Stimulated activated CD4-positive, alpha-beta T cell treated with anti-CD3 and anti-CD28 coated beads, Interleukin-15, amount 100 ng/mL, for 1 hour (primary cell): ENCODE measurements at places on chromosomes 4 and X.

- no peak for DNase-seq
Measured at GRCh38 chr4:100819505-100819904, 301.7 kb upstream of the EMCN start.

- no peak for DNase-seq
Measured at GRCh38 chr4:123880631-123881030, 484.0 kb downstream of the SPRY1 start.

- no peak for DNase-seq
Measured at GRCh38 chrX:24099394-24099793, 44.6 kb downstream of the EIF2S3 start.

GRCh38 chrX:101287402-101287801 lies 3.7 kb downstream of the TAF7L start:
- no peak for DNase-seq

DNA sequence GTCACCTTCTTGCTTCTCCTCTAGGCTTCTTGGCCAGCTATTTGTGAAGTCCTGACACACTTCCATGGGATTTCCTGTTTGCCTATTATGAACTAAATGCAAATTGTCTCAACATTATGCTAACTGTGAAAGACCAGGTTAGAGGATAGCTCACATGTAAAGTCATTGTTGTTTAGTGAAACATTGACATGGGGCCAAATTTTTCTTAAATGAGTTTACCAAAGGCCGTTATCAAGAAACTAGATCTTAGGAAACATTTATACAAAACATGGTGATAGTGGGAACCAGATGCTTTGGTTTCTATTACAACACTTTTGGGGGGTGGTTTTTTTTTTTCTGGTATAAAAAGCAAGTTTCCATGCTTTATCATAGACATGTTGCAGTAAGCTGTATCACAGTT lies 466.8 kb upstream of the FAM241A start:
- no peak for DNase-seq

DNA sequence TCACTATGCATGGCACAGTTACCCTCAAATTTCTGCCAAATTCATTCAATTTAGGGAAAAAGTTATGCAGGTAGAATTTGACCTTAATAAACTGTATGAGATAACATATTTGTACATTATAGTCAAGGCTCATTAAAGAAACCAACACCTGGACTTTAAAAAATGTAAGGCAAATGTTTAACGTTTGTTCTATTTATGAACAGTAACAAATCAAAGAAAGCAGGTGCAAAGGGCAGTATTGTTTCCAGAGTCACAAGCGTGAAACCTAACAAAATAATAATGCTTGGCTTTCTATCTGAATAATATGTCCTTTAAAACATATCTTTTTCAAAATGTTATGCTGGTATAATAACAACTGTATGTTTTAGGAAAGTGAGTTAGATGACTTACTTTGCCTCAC lies 41.2 kb downstream of the LIN54 start:
- no peak for DNase-seq

DNA sequence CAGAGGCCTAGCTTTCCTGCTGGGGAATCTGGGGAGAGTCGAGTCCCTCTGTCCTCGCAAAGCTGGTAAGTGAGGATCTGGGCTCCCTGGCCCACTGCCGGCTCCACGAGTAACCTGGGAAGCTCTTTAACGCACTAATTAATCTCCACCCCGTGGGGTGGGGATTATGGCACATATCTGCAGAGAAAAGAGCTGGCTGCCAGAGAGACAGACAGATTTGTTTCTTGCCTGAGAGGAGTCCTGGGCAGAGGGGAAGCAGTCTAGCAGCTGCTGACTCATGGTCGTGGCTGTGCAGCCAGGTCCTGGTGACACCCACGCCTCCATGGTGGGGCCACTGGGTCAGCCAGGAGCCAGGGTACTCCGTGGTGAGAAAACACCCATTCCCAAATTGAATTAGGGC lies 14.0 kb downstream of the SORCS2 start:
- no peak for DNase-seq

DNA sequence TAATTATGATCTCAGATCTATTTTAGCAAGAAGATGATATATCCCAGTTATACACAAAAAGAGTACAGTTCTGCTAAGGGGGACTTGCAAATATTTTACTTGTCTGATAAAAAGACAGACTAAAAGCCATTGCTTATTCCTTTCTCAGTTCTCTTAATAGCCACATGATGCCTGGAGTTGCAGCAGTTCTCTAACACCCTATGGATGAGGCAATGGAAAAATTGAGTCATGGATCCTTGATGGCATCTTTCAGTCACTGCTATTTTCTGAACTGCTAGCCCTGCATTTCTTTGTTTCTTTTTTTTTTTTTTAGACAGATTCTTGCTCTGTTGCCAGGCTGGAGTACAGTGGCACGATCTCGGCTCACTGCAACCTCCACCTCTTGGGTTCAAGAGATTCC lies 1956.7 kb downstream of the C4orf33 start:
- no peak for DNase-seq

DNA sequence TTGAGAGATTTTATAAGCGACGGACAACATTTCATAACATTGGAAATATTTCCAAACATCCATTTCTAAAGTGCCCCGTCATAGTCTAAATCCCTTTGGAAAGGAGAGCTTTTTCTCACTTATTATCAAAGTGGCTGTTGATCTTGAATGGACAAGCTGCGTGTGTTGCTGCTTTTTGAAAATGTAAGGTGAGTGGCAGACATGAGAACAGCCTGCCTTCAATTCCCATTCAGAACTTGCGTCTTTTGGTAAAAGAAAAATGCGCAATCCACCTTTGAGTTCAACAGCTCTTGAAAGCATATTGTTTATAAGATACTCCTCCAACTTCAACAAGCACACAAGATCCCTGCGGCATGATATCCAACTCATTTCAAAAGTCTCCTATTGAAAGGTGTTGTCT lies 138.2 kb upstream of the PSAPL1 start:
- DNase-seq: no peak

- no peak for DNase-seq
Measured at GRCh38 chrX:19761554-19762295, 125.7 kb downstream of the SH3KBP1 start.
